ENCODE measurements at places on chromosomes 12 and 14.

DNA sequence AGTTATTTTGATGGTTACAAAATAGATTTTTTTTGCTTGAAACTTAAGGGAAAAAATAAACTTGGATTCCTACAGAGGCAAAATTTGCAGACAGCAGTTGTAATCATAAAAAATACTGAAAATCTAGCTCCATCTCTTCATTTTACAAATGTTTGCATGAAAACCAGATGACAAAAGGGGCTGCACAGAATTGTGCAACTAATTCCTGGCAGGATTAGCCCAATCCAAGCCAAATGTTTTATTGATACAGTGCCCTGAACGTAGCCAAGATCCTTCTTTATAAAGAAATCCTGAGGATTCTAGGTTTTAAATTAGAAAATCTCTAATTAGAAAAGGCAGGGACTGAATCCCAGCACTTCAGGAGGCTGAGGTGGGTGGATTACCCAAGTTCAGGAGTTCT is 356.4 kb upstream of the SEL1L start:
- DNase-seq, result no peak

DNA sequence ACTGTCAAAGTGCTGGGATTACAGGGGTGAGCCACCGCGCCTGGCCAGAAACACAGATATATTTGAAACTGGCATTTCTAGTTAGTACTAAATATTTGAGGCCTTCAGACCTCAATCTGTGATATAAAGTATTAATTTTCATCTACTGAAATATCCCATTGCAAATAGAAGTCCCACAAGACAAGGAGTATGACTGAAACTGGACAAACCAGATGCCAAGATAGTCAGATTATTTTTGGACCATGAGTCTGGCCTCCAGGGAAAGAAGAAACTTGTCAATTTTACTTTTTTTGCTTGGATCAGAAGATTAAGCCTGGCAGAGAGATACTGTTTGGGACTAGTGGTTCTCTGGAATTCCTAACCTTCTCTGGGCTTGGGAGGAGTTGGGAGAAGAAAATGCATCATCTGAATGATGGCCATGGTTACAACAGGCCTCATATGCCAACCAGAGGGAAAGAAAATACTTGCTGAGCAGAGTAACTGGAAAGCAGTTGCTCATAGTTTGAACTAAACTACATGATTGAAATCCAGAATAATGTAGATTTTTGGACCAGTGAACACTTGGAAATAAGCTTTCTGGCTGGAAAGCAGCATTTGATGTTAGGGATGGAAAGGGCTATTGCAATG is 2.9 kb upstream of the SMOC1 start:
- DNase-seq, result no peak

DNA sequence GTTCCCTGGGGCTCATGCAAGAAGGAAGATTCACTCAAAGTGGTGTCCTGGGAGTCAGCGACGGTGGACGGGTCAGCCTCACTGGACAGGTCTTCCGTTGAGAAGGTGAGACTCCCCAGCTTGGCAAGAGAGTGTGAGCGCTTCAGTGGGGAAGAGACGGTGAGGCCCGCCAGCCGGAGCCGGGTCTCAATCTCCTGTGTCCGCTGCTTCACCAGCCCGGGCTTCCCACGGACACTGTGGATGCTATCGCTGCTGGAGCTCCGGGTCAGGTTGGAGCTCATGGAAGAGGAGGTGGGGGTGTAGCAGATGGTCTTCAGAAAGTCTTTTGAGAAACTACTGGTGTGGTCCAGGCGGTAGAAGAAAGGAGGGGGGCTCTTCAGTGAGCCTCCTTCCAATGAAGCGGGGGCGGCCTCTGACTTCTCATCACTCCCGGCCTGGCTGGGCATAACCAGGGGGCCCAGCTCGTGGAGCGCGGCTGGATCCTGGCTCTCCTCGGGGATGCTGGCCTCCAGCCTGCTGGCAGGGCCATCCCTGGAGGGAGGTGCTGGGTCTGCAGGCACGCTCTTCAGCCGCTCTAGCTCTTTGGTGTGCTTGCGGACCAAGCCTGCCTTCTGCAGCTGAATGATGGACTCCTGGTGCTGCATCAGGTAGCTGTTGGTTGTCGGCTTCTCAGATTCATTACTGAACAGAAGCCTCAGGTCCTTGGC is 56.9 kb upstream of the CORO1C start:
- DNase-seq, result no peak

DNA sequence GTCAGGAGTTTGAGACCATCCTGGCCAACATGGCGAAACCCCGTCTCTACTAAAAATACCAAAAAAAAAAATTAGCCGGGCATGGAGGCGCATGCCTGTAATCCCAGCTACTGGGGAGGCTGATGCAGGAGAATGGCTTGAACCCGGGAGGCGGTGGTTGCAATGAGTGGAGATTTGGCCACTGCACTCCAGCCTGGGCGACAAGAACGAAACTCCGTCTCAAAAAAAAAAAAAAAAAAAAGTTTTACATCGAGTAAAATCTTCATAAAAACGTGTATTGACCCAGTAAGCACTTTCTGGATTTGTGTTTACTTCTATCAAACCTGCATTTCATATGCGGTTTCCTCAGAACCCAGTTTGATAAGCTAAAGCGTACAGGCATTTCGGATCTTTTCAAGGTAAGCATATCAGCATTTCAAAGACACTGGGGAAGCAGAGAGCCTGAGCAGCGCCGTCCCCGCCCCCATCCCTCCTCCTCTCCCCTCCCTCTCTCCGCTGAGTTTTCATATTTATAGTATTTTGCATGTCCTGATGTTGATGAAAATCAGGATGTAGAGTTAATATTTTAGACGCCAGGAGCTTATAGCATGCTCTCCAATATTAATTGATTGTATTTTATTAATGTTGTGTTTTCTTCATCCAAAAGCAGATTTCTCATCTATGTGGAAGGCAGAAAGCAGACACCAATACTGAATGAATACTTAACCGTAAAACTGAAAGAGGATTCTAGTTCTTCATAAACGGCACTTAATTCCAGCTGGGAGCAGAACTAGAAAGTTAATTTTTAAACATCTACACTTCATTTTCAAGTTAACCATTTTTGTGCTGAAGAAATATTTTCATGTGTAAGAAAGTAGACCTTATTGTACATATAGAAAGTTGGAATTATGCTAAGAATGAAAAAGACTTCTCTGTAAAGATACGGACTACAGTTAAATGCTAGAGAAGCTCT is 9.2 kb upstream of the HIP1R start:
- no peak for DNase-seq

- DNase-seq, result no peak
Measured at GRCh38 chr14:38039496-38039895, 168.2 kb upstream of the SSTR1 start.
